ENCODE measurements at places on chromosomes 5 and 9.
A peak's percentile ranks its signal among the peaks of the same experiment; 100 is the strongest.

DNA sequence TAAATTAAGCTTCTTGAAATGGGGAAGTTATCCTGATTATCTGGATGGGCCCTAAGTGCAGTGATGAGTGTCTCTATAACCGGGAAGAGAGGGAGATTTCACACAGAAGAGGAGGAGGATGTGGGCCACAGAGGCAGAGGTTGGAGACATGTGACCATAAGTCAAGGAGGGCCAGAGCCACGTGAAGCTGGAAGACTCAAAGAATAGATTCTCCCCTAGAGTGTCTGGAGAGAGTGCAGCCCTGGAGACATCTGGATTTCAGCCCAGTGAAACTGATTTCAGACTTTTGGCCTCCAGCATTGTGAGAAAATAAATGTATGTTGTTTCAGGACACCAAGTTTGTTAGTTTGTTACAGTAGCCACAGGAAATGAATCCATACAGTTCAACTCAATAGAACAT, 442.9 kb downstream of the NTRK2 start:
- DNase-seq: no peak

DNA sequence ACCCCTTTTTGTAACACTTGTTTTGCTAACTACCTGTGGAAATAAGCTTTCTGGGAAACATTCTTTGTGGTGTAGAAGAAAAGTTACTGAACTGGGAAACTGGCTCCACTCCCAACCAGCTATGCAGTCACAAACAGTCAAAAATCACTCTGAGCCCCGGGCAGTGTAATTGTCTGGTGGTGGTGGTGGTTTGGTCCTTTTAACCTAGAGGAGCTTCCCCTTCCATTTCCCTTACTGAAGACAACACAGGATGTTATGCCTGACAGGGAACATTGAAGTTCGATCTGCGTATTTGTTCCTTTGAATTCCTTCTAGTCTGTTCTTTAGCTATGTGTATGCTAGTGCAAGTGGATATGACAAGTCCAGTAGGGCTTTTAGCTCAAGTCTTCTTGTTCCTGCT, 56.8 kb upstream of the TBCA start:
- DNase-seq: no peak

GRCh38 chr9:33447799-33448553, 583 bp upstream of the AQP3 start:
- DNase-seq: no peak

- no peak for DNase-seq
Observed at GRCh38 chr5:74412066-74412465, 228.5 kb downstream of the ENC1 start.

- no peak for DNase-seq
Observed at GRCh38 chr5:119347574-119347973, 8.2 kb upstream of the TNFAIP8 start.

- no peak for DNase-seq
Observed at GRCh38 chr9:18143073-18143745, 330.7 kb upstream of the ADAMTSL1 start.

DNA sequence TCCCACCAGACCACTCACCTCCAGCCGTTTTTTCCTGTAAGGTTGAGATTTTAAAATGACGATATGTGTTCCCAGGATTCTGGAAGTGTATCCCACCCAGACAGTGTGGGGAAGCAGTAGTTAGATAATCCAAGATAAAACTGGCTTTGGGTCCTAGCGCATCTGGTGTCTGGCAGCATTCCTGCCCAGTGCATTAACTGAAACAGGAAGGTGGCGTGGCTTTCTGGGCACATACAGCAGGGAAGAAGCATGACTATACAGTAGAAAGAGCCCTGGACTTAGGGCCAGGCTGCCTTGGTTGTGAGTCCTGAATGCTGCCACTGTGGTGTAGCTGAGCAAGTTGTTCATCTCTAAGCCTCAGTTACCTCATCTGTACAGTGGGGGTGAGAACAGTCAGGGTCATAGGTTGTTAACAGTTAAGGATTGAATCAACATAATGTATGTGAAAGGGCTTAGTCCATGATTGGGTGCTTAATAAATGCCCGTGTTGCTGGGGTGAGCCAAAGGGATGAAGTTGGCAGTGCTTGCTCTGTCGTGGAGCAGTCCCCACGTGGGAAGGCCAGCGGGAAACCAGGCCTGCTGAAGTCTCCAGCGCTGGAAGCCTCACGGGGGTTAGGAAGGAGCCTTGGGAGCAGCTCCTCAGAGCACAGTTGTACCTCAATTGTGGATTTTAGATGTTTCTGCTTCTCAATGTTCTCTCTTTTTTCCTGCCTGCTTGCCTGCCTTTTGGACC, 18.0 kb downstream of the CLTA start:
- DNase-seq: no peak

GRCh38 chr9:89448381-89448780, 49.5 kb downstream of the SEMA4D start:
- DNase-seq: peak; percentile 26

DNA sequence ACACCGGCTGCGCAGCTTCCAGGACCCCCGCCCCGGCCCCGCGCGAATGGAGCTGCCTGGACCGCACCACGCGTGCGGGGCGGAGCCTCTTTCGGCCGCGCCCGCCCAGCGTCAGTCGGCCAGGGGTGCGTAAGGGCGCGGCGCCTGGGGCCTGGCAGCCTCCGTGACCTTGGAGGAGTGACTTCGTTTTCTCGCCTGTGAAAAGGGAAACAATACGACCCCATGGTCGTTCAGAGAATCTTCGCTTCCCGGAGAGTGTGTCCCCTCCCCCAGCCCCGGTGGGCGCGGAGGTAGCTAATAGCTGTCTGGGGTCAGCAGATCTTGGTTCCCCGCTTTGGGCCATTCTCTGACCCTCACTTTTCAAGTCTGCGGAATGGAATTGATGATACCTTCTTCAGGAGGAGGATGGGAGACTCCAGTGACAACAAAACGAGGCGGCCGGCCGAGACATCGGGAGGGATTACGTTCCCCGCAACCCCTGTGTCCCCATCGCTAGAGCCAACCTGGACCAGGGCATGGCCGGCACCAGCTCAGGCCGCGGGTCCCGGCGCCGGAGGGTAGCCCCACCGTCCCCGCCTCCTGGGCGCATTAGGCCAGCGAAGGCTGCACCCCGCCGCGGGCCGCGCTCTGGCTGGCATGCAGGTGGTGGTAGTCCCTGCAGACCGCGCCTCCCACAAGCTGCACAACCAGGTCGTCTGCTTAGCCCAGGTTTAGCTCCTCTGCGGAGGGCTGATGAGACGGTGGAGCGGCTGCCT, 5.5 kb upstream of the CDHR2 start:
- peak; percentile 50 for DNase-seq

DNA sequence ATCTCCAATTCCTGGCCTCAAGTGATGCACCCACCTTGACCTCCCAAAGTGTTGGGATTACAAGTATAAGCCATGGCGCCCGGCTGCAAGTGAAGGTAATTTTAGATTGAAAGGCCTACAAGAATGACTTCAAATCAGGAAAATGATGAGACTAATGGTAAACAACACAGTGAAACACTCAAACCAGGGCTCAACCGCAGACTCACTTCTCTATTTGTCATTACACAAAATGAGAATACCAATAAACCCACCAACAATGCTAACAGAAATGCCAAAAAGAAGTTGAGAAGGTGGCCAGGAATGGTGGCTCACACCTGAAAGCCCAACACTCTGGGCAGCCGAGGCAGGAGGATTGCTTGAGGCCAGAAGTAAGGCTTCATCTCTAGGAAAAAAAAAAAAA, 92.1 kb downstream of the UBAP2 start:
- no peak for DNase-seq

DNA sequence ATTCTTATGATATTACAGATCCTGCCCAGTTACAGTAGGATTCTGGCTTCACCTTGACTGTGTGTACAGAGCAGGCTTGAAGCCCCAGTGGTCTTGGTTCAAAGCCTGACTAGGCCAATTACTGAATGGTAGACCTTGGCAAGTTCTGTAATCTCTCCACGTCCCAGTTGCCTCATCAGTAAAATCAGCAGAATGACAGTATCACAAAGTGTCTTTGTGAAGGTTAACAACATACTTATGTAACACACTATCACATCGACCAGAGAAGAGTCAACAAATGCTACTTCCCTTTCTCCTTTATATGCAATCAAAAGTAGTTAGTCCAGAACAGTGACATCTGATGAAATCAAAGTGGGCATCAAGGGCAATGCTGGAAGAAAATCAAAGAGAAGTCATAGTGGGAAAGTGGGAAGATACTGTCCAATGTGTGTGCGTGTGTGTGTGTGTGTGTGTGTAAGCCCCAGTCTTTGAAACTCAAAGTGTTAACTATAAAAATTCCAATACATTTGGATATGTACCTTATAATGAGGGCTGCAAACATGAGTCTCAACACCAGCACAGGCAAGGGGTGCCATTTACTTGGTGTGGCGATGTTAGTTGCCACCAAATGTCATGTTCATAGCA, 93.5 kb upstream of the EGFLAM start:
- DNase-seq: no peak

DNA sequence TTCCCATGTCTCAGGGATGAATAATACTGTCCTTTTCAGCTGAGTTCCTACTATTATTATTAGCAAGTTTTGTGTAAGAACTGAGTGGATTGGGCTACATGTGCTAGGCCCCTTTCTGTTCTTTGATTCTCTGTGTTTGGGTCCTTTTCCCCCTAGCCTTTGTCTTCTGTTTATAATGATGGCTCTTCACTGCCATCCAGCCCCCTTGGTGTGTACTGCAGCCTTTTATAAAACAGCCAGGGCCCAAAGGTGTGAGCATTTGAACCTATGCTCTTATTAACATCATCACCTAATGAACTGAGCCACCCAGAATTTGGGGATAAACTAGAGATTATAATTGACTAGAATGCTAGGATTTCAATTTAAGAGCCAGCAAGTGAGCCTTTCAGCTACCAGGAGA, 52.6 kb downstream of the PLAC8L1 start:
- no peak for DNase-seq

GRCh38 chr9:1100945-1101344, 50.8 kb downstream of the DMRT2 start:
- DNase-seq: no peak

- DNase-seq: no peak
Observed at GRCh38 chr9:20379804-20380225, 242.5 kb downstream of the MLLT3 start.

GRCh38 chr5:132049559-132049958, 10.9 kb upstream of the IL3 start:
- DNase-seq: no peak
